Upper lobe of right lung (tissue), 1 donor: ENCODE measurements at places on chromosomes 16 and 17. TPM values are rescaled to one million over a fixed set of nuclear protein-coding genes. Genes with fewer than 3 reads are reported as not detected.

GNGT2 gene
- 8.5 TPM for total RNA-seq

DNA sequence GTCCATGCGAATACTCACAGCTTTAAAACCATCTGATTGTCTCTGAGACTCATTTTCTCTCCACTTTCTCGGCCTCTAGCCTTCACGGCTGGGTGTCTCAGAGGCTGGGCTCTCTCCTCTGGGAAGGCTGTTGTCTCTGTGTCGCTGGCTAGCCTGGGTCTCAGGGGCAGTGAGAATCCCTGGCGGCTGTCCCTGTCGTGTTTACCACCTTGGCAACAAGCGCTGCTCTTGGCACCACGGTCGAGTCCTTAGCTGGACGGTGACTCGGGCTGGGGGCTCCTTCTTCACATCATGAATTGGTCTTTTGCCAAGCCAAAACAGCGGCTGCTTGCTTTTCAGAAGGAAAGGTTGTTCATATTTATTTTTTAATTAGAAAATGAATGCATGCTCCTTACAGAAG lies 81.1 kb downstream of the MSI2 start:
- DNase-seq, result no peak

DNA sequence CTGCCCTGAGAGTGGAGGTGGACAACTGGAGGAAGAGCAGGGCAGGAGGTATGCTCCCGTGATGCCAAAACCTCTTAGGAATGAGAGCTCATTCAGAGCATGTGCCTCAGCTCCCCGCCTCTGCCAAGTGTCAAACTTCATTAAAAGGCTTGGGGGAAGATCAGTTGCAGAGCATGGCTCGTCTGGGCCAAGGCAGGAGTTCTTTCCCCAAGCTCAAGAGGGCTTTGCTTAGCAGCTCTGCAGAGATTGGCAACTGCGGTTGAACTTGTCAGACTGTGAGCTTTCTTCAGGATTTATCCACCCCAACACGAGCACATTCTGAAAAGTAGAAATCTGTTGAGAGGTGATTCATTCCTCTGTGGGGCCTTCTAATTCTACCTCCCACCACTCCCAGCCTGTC lies 248.1 kb downstream of the HS3ST3A1 start:
- no peak for DNase-seq

DNA sequence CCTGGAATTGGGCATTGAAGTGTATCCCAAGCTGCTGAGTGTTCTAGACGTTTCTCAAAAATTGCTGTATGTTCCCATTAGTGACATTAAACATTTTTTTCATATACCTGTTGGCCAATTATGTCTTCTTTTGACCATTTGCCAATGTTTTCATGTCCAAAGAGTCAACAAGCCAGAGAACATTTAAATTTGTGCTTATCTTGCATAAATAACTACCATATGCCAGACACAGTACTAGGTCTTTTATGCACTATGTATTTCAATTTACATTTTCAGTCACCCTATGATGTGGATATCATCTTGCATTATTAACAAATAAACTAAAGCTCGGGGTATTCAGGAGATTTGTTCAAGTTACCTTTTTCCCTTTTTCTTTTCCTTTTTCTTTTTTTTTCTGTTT lies 632.9 kb upstream of the C16orf82 start:
- no peak for DNase-seq

PCYT2 gene
- total RNA-seq, result 46.1 TPM

DNA sequence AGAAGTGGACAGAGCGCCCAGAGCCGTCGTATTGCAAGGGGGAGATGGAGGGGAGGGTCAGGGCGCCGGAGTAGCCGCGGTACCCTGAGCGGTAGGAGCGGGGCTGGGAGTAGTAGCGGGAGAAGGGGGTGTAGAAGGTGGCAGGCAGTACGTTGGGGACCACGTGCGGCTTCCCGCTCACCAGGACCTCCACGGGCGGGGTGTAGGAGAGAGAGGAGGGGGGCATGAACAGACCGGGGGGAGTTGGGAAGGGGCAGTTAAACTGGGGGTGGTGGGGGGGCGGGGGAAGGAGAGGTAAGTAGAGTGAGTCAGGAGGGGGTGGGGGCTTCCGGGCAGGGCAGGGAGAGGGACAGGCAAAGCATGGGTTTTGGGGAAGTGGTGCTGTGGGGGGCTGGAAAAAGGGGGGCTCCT lies 16.8 kb downstream of the ST6GALNAC2 start:
- DNase-seq, result no peak
